Activated naive CD8-positive, alpha-beta T cell treated with anti-CD3 and anti-CD28 coated beads for 36 hours (primary cell): ENCODE measurements at places on chromosomes 1 and 21. TPM values are rescaled to one million over a fixed set of nuclear protein-coding genes. Genes with fewer than 3 reads are reported as not detected.

DNA sequence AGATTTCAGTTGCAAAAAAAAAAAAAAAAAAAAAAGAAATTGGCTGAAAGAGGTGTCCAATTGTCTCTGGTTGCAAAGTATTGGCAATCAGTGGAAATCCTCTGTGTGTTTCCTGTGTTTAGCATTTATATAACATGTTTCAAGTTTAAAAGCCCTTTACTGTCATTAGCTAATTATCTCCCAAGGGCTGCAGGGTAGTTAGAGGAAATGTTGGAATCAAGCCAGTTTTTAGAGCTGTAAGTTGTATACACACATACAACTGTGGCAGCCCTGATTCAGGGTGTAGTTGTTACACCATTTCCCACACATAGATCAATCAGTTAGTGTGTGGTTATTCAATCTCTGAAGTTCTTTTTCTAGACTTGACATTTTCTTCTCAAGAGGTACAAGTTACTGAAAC is 8.9 kb upstream of the ZNF326 start:
- no peak overlapping the region for H3K4me3 ChIP-seq
- no peaks in the 10 kb centered on the region for H3K36me3 ChIP-seq
- H3K27ac ChIP-seq, result no peak overlapping the region
- H3K27me3 ChIP-seq, result no peaks in the 10 kb centered on the region

GRCh38 chr1:212637902-212638301 is 29.3 kb downstream of the ATF3 start:
- H3K27ac ChIP-seq, result no peak overlapping the region
- H3K36me3 ChIP-seq, result peaks cover 7% of the 10 kb centered on the region
- H3K27me3 ChIP-seq, result no peaks in the 10 kb centered on the region
- H3K4me3 ChIP-seq, result no peak overlapping the region
- DNase-seq, result no peak

DNA sequence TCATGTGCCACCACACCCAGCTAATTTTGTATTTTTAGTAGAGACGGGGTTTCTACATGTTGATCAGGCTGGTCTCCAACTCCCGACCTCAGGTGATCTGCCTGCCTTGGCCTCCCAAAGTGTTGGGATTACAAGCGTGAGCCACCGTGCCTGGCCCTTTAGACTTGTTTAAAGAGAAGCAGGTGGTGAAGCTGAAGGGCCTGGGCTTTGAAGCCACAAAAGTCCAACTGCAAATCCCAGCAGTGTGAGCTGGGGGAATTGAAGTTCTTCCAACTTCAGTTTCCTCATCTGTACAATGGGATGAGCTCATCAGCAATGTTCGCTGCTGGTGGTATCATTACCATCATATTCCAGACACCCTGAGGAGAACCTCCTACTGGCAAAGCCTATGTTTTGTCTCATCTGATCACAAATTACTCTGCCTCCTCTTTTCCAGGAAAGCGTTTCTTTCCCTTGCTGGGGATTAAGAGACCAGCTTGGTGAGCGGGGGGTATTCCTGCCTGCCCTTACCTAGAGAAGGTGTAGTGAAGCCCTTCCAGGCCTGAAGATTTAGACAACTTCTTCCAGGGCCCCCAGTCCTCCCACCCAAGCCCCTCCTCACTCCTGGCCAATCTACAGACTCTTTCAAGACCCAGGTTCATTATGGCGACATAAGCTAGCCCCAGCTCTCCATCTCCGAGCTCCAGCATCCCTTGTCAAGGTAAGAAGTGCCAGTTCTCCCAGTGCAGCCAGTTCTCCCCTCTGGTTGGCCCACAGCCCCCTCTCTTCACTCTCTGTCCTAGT is 2.4 kb upstream of the SHISA4 start:
- peaks cover 10% of the 10 kb centered on the region for H3K4me1 ChIP-seq
- H3K27me3 ChIP-seq, result peaks cover 28% of the 10 kb centered on the region
- H3K4me3 ChIP-seq, result no peak overlapping the region

- H3K27me3 ChIP-seq, result no peaks in the 10 kb centered on the region
- no peak overlapping the region for H3K27ac ChIP-seq
- DNase-seq, result no peak
- no peaks in the 10 kb centered on the region for H3K36me3 ChIP-seq
- no peak overlapping the region for H3K4me3 ChIP-seq
- H3K4me1 ChIP-seq, result peaks cover 59% of the 10 kb centered on the region
Measured at GRCh38 chr1:27630859-27631491, 4.0 kb downstream of the FGR start.

- H3K27ac ChIP-seq, result no peak overlapping the region
- peaks cover 17% of the 10 kb centered on the region for H3K4me1 ChIP-seq
Measured at GRCh38 chr1:43370564-43370963, 2.8 kb upstream of the ELOVL1 start.

GRCh38 chr1:20212685-20213331 is 26.5 kb upstream of the PLA2G2C start:
- peak; percentile 54 for DNase-seq
- H3K4me1 ChIP-seq, result peaks cover 8% of the 10 kb centered on the region
- no peak overlapping the region for H3K4me3 ChIP-seq
- H3K36me3 ChIP-seq, result no peaks in the 10 kb centered on the region
- H3K27ac ChIP-seq, result no peak overlapping the region

DNA sequence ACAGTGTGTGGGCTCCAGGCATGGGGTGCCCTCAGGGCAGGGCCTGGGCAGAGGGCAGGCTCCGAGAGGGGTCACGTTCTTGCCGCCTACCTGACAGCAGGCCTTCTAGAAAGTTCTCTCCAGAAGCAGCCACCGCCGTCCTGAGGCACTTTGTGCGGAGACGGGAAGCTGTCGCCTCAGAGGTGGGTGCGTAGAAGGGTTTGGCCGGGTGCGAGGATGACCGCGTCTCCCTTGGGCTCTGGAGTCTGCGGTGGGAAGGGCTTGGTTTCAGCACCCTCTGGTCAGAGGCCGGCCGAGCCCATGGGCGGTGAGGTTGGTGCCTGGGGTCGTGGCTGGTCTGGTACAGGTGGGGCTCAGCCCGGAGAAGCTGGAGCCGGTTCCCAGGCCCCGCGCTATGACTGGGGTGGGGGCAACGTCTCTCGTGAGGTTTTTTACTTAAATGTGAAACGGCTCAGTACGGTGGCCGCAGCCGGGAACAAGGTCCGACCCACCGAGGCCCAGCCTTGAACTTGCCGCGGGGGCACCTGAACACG is 10.1 kb upstream of the TTLL10 start:
- H3K27ac ChIP-seq, result no peak overlapping the region
- H3K4me3 ChIP-seq, result no peak overlapping the region
- no peak for DNase-seq

GRCh38 chr1:63704443-63704842 is 69.4 kb upstream of the ROR1 start:
- H3K4me1 ChIP-seq, result no peaks in the 10 kb centered on the region
- H3K27me3 ChIP-seq, result peaks cover 12% of the 10 kb centered on the region
- H3K27ac ChIP-seq, result no peak overlapping the region
- H3K4me3 ChIP-seq, result no peak overlapping the region
- DNase-seq, result no peak

DNA sequence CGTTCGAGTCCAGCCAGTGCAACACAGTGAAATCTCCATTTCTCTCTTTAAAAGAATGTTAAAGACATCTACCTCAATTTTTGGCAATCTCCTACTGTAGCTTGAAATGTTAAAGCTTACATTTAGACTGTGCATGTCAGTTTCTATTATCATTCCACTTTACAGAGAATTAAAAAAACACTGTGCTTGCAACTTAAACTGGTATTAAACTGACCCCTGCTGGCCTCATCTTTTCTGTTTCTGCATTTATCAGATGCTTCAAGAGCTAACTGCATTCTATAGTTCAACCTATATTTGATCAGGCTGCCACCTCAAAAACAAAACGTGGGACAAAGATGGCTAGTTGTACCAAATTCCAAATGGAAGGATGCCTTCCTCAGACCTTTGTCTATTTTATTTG is 226.5 kb downstream of the SMYD3 start:
- DNase-seq, result no peak
- no peak overlapping the region for H3K27ac ChIP-seq
- peaks cover 12% of the 10 kb centered on the region for H3K36me3 ChIP-seq
- H3K27me3 ChIP-seq, result no peaks in the 10 kb centered on the region

DNA sequence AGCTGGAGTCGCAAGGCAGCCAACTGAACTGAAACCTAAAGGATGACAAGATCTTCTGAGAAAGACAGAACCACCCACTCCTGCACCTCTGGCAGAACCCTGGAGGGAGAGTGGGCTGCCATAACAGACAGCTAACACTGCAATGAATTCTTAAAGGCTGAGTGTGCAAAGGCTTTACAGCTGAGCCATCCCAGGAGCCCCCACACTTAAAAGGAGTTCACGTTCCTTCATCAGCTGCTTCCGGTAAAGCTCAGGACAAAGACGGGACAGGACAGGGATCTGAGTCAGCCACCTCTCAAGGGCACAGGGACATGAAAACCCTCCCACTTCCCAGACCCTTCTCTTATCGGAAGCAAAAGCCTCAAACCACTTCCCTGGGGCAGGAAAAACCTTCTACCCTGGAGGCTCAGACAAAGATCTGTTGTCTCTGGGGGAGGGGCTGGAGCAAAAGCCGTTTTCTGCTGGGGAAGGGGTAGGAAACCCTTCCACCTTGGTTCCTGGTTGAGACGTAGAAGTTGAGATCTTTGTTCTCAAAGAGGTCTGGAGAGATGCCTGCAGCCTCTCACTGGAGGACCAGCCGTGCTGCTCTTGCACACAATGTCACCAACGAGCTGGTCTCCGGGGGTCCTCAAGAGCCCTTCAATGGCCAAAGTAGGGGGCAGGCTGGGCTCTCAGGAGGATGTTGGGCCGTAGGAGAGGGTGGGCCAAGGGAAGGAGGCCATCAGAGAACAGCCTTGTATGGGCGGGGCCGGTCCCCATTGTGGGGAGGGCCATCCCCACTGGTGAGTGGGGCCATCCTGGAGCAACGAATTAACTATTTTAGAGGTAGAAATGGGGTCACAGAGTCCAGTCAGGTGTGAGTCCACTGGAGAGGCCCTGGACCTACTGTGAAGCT is 452.4 kb downstream of the PTPRU start:
- peaks cover 41% of the 10 kb centered on the region for H3K27me3 ChIP-seq
- no peak for DNase-seq
- no peaks in the 10 kb centered on the region for H3K36me3 ChIP-seq

GRCh38 chr1:113916974-113917373 is 11.8 kb downstream of the DCLRE1B start:
- H3K27ac ChIP-seq, result no peak overlapping the region
- DNase-seq, result no peak
- H3K4me1 ChIP-seq, result peaks cover 8% of the 10 kb centered on the region
- no peaks in the 10 kb centered on the region for H3K27me3 ChIP-seq
- H3K4me3 ChIP-seq, result no peak overlapping the region

DNA sequence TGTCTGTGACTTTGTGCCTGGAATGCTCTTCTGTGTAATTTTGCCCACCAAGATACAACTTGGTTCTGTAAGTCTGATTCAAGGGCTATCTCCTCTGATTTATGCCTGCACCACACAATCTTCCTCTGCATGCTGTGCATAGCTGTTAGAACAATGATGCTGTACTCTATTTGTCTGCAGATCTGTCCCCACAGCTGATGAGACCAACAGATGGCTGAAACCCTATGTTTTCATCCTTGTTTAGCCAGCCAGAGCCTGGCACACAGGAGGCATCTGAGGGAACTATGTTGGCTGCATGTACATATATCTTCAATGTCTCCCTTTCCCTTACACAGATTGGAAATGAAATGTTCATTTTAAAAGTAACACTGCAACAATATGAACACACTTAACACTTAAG is 58.0 kb upstream of the ABCA4 start:
- H3K27ac ChIP-seq, result no peak overlapping the region
- no peaks in the 10 kb centered on the region for H3K36me3 ChIP-seq
- DNase-seq, result no peak
- H3K4me1 ChIP-seq, result no peaks in the 10 kb centered on the region
- H3K27me3 ChIP-seq, result peaks cover 22% of the 10 kb centered on the region

GRCh38 chr1:84856726-84857270 is 36.2 kb downstream of the LPAR3 start:
- H3K4me3 ChIP-seq, result no peak overlapping the region
- peaks cover 62% of the 10 kb centered on the region for H3K4me1 ChIP-seq
- peaks cover 12% of the 10 kb centered on the region for H3K36me3 ChIP-seq
- DNase-seq, result no peak

GRCh38 chr1:18175051-18175450 is 67.5 kb downstream of the IGSF21 start:
- H3K27ac ChIP-seq, result no peak overlapping the region
- DNase-seq, result no peak
- H3K4me1 ChIP-seq, result peaks cover 6% of the 10 kb centered on the region
- H3K4me3 ChIP-seq, result no peak overlapping the region

DNA sequence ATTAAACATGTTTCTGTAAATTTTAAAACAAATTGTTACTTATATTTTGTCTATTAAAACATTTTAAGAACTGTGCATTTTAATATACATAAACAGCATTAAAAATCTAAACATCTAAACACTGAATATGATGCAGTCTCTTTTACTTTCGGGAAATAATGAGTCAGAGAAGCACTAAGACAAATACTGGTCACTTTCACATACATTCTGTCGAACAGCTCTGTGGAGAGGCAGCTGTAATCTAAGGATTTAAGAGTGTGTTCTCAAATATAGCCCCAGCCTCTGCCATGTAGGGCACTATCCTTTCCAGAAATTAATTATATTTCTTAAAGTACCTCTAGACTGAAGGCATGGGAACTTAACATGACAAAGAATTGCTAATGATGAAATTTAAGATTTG is 89.6 kb upstream of the PTGFR start:
- no peaks in the 10 kb centered on the region for H3K4me1 ChIP-seq
- no peak overlapping the region for H3K4me3 ChIP-seq
- H3K27ac ChIP-seq, result no peak overlapping the region

Gene ST6GALNAC3
- 3.0 TPM for total RNA-seq

Gene ILDR2
- 5.7 TPM for total RNA-seq
